Testis (tissue), 5 donors: ENCODE measurements at places on chromosomes 7 and 10. TPM values are rescaled to one million over a fixed set of nuclear protein-coding genes. Genes with fewer than 3 reads are reported as not detected.

DNA sequence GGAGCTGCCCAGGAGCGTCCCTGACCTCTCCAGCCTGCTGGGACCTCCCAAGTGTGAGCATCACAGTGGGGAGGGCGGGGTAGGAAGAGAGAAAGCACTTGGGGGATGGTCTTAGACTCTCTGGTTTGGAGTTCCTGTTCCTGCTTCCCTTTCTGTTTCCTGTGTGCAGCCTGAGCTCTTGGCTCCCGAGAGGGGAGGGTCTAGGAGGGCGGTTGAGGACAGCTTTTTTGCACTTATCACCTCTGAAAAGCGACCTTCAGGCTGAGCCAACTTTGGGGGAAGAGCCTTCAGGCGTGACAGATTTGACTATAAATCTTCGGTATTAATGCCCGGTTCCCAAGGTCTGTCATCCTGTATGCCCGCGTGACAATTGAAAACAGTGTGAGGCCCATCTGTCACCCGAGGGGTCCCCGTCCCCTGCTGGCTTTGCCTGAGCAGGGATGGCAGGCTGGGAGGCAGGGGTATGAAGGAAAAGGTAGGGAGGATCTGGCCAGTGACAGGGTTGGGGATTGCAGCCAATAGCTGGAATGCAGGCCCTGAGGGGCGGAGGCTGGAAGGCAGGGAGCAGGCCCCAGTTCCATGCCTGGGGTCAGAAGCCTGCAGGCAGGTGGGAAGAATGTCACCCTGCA, 78.6 kb downstream of the CDH23 start:
- H3K4me1 ChIP-seq: peaks cover 59% of the 10 kb centered on the region
- H3K27ac ChIP-seq: peak overlapping the region; percentile 68
- H3K4me3 ChIP-seq: no peak overlapping the region
- H3K36me3 ChIP-seq: no peaks in the 10 kb centered on the region

- no peak overlapping the region for H3K4me3 ChIP-seq
- H3K36me3 ChIP-seq: no peaks in the 10 kb centered on the region
Measured at GRCh38 chr10:116886772-116887171, 37.5 kb downstream of the ENO4 start.

- H3K27ac ChIP-seq: no peak overlapping the region
- no peaks in the 10 kb centered on the region for H3K4me1 ChIP-seq
- DNase-seq: no peak
- H3K4me3 ChIP-seq: no peak overlapping the region
- H3K36me3 ChIP-seq: no peaks in the 10 kb centered on the region
Measured at GRCh38 chr10:90227786-90228185, 526.4 kb downstream of the KIF20B start.

DNA sequence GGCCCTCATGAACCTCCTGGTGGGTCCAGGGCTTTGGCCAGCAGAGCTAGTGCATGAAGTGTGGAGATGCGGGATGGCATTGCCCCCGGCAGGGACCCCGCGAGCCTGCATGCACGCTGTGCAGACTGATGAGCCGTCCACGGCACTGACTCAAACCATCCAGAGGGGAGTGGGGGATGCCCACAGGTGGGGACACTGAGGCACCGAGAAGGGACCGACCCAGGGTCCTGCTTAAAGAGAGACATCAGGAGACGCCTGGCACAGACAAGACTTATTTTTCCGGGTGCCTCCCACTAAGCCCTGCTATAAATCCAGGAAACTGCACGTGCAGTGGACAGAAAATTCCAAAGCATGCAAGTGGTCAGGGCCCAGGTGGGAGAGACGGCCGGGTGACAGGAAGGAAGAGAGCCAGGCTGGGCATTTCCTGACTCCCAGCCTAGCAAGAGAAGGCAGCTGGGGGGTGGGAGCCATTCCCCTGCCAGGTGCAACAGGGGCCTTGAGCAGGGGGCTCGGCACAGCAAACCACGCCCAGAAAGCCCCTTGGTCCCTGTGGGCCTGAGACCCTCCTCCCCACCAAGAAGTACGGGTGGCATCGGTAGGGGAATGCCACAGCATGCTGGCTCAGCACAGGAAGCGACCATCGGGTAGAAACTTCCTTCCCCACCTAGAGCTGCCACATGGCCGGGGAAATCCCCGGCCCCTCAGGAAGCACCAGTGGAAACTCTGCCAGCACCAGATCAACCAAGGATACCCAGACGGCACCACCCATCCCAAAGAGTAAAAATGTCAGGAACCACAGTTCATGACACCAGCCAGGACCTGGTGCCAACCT, 91.5 kb downstream of the FOXL3 start:
- no peaks in the 10 kb centered on the region for H3K27me3 ChIP-seq
- no peak overlapping the region for H3K4me3 ChIP-seq
- peak; percentile 6 for DNase-seq
- peaks cover 10% of the 10 kb centered on the region for H3K4me1 ChIP-seq
- no peaks in the 10 kb centered on the region for H3K36me3 ChIP-seq

DNA sequence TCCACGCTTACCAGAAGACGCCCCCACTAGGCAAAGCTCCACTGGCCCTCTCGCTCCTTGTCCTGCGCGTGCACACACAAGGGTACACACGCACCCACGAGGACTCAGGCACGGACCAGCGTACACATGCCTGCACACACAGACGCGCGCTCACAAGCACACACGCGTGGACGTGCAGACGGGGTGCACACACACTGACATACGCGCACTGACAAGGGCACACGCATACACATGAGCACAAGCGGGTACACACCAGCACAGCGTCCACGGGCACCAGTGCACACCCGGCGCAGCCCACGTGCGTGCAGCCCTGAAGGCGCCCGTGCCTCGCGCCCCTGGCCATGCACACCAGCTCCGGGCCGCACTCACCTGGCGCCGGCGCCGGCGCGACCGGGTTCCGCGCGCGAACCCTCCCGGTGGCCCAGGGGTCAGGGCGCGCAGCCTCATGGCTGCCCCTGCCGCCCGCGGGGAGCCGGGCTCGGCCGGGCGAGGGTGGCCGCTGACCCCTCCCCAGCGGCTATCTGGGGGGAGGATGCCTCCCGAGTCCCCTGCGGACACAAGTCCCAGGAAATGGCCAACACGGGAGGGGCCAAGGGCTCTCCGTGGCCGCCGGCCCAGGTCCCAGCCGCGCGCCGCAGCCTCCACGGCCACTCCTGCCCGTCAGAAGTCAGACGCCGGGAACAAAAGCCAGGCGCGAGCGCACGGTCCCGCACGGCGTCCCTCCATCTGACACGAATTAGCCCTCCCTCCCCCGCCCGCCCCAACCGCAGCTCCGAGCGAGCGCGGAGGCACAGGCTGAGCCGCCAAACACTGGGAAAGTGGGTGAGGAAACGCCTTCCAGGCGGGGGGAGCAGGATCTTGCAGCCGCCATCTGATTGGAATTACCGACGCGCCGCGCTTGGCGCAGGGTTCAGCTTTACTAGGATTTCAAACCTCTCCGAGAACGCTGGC, 45.0 kb downstream of the TNS3 start:
- peak overlapping the region; percentile 29 for H3K4me3 ChIP-seq
- H3K36me3 ChIP-seq: no peaks in the 10 kb centered on the region
- peaks cover 31% of the 10 kb centered on the region for H3K4me1 ChIP-seq
- no peaks in the 10 kb centered on the region for H3K27me3 ChIP-seq
- peak; percentile 67 for DNase-seq
- peak overlapping the region; percentile 47 for H3K27ac ChIP-seq

DNA sequence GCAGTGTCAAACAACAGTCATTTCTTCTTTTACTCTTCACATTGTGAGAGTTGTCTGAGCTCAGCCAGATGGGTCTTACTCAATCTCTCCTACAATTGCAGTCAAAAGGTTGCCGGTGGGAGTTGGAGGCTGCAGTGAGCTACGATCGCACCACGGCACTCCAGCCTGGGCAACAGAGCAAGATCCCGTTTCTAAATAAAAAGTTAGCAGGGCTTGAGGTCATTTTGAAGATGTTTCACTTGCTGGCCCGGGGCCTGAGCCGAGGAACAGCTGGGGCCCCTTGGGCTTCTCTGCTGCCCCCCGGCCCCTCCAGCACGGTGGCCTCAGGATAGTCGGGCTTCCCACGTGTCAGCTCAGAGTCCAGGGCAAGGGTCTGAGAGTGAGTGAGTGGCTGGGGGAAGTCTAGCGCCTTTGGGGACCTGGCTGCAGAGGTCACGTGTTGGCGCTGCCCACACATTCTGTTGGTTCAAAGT, 40.4 kb downstream of the GTF2IRD1 start:
- H3K4me3 ChIP-seq: no peak overlapping the region
- no peaks in the 10 kb centered on the region for H3K36me3 ChIP-seq
- no peaks in the 10 kb centered on the region for H3K4me1 ChIP-seq
- no peak overlapping the region for H3K27ac ChIP-seq
- no peaks in the 10 kb centered on the region for H3K27me3 ChIP-seq
- DNase-seq: no peak

GRCh38 chr7:41238851-41239331, 464.0 kb downstream of the INHBA start:
- no peak for DNase-seq
- no peaks in the 10 kb centered on the region for H3K4me1 ChIP-seq
- H3K36me3 ChIP-seq: no peaks in the 10 kb centered on the region
- H3K27ac ChIP-seq: no peak overlapping the region
- no peaks in the 10 kb centered on the region for H3K27me3 ChIP-seq

GRCh38 chr10:288316-289200, 153.3 kb downstream of the ZMYND11 start:
- no peak overlapping the region for H3K4me3 ChIP-seq
- no peaks in the 10 kb centered on the region for H3K36me3 ChIP-seq
- no peak for DNase-seq
- no peaks in the 10 kb centered on the region for H3K4me1 ChIP-seq

GRCh38 chr10:33084453-33084852, 126.4 kb upstream of the ITGB1 start:
- H3K27me3 ChIP-seq: no peaks in the 10 kb centered on the region
- H3K27ac ChIP-seq: no peak overlapping the region
- no peak for DNase-seq
- no peaks in the 10 kb centered on the region for H3K4me1 ChIP-seq

- H3K36me3 ChIP-seq: no peaks in the 10 kb centered on the region
- no peak for DNase-seq
- H3K4me3 ChIP-seq: no peak overlapping the region
- no peak overlapping the region for H3K27ac ChIP-seq
- no peaks in the 10 kb centered on the region for H3K4me1 ChIP-seq
- H3K27me3 ChIP-seq: no peaks in the 10 kb centered on the region
Measured at GRCh38 chr7:55309040-55309991, 55.8 kb upstream of the LANCL2 start.

GRCh38 chr10:61329854-61330253, 123.3 kb downstream of the TMEM26 start:
- H3K27ac ChIP-seq: no peak overlapping the region
- no peak overlapping the region for H3K4me3 ChIP-seq
- H3K36me3 ChIP-seq: no peaks in the 10 kb centered on the region
- no peak for DNase-seq

- no peaks in the 10 kb centered on the region for H3K36me3 ChIP-seq
- DNase-seq: peak; percentile 80
- H3K27me3 ChIP-seq: no peaks in the 10 kb centered on the region
- no peak overlapping the region for H3K27ac ChIP-seq
- H3K4me1 ChIP-seq: peaks cover 7% of the 10 kb centered on the region
- no peak overlapping the region for H3K4me3 ChIP-seq
Measured at GRCh38 chr10:131726076-131726880, 174.5 kb upstream of the PPP2R2D start.

Gene EMX2
- 1.5 TPM for total RNA-seq

Gene ARMS2
- not detected for total RNA-seq

Gene PDZD7
- 2.2 TPM for total RNA-seq

Gene C10orf67
- 7.1 TPM for total RNA-seq

Gene TMEM236
- total RNA-seq: 0.43 TPM

Gene LLCFC1
- total RNA-seq: 38.5 TPM

Gene TFEC
- 1.8 TPM for total RNA-seq

Gene TMEM229A
- 58.8 TPM for total RNA-seq
